SJCRH30 (cell line): ENCODE measurements at places on chromosomes 13 and 19. TPM values are rescaled to one million over a fixed set of nuclear protein-coding genes. Genes with fewer than 3 reads are reported as not detected.

- no peak for DNase-seq
Observed at GRCh38 chr13:113205428-113205931, 3.0 kb downstream of the PCID2 start.

DNA sequence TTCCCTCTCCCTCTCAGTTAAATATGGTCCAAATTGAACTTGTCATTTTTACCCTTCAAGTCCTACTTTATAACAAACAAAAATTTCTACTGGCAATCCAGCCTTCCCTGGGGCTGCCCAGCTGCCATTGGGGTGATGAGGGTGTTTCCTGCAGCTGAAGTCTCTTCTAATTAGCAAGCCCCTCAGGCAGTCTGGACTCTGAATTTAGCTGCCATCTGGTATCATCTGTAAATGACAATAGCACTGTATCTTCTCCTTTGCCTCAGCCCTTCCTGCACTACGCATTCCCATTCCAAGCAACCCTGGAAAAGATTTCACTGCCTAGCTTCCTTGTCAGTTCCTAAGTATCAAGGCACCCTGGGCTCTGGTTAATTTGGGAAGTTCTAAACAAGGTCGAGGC lies 331.1 kb upstream of the KLF12 start:
- DNase-seq = peak; percentile 30

DNA sequence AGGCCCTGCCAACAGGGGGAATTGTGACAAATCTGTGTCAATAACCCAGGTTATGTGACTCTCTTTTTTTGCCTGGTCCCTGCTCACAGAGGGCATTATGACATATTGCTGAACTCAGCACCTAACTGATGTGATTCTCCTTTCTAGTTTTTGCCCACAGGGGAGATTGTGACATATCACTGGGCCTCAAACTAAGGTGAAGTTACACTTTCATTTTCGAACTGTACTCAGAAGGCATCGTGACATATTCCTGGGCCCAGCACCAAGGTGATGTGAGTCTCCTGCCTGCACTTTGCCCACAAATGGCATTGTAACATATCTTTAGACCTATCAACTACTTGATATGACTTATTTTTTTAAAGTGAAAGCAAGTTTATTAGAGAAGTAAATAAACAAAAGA lies 83.0 kb downstream of the ZNF728 start:
- DNase-seq = no peak

- DNase-seq = no peak
Observed at GRCh38 chr19:19627621-19628500, at the start of gene LPAR2. Gene LPAR2, minus strand, starts transcription at chr19:19628220. Its CDS starts 945 bp downstream, at chr19:19627275.

- no peak for DNase-seq
Observed at GRCh38 chr13:46149272-46150133, 32.5 kb downstream of the LCP1 start.

GRCh38 chr19:4557971-4558941 lies 1.2 kb downstream of the SEMA6B start:
- DNase-seq = no peak

- no peak for DNase-seq
Observed at GRCh38 chr13:103087275-103087674, 21.1 kb upstream of the SLC10A2 start.

GRCh38 chr13:114057166-114058050 lies 75.0 kb downstream of the RASA3 start:
- no peak for DNase-seq

DNA sequence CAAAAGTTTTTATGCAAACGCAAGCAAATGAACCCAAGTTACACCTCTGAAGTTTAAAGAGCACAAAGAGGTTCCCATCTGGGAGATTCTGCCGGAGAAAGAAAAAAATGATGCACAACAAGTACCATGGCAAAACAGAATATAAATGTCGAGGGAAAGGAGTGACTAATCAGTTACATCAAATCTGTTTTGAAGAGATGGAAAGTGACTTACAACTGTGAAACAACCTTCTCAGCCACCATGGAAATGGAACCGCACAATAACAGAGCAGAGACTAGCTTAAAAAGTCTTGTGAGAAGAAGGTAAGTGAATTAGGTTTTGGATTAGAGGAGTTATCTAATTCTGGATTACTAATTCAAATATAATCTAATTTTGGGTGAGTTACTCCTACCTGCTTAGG lies 2.4 kb downstream of the HSPH1 start:
- DNase-seq = no peak

- no peak for DNase-seq
Observed at GRCh38 chr13:22967669-22968068, 213.1 kb upstream of the SGCG start.

FPR3 gene
- total RNA-seq = not detected in 2 replicates

ATXN8OS gene
- not detected in 2 replicates for total RNA-seq

SYCN gene
- not detected in 2 replicates for total RNA-seq

C13orf42 gene
- not detected in 2 replicates for total RNA-seq

PGLYRP1 gene
- total RNA-seq = not detected in 2 replicates

AP1M2 gene
- 0.35 and 0.40 TPM in 2 replicates for total RNA-seq
